Anterior cingulate cortex (tissue), 58 donors: ENCODE measurements at places on chromosomes 12 and 14.

- no peak for DNase-seq
These were observed 113.6 kb downstream of the PHETA1 start for GRCh38 chr12:111255261-111255660.

GRCh38 chr14:51395361-51395849, 155.4 kb downstream of the TMX1 start:
- no peak for DNase-seq

DNA sequence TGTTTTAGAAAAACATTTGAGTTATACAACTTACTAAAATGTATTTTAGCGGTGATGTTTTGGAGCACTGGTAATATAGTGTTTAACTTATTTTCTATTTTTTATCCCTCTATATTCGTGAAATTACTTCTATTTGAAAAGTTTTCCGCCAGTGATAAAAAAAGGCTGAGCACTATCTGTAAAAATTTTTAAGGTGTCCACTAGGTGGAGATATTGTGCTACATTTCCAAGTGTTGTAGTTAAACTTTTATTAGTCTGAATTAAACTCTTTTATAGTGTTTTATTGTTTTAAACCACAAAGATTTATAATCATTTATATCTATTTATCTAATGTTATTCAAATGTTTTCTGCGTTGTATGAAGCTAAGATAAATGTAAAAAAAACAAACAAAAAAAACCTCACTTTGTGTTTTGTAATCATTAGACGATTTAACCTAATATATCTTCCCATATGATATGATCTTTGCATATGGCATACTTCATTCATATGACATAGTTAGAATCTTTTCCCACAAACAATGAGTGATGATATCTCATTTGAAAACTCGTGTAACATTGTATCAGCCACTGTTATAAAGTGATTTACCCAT, 11.8 kb downstream of the ALG10B start:
- no peak for DNase-seq

- no peak for DNase-seq
These were observed 28.2 kb downstream of the ST8SIA1 start for GRCh38 chr12:22306311-22306710.

DNA sequence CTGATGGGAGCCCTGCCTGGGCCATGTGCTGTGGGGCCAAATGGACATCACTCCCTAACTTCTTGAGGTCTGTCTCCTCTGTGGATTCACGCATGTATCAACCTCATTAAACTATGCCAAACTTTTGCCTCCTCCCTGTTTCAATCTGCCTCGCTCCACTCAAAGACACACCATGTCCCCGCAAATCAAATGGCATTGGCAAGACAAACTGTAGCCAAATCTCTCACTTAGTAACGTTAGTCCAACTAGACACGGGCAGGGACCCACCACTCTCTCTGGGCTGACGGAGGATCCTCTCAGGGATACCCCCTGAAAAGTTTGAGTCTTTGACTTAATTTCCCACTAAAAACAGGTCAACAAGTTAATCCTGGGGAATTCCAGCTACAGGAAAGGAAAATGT, 8.0 kb downstream of the ZBTB39 start:
- no peak for DNase-seq

- DNase-seq, result no peak
These were observed 34.5 kb downstream of the VDR start for GRCh38 chr12:47870175-47870781.

DNA sequence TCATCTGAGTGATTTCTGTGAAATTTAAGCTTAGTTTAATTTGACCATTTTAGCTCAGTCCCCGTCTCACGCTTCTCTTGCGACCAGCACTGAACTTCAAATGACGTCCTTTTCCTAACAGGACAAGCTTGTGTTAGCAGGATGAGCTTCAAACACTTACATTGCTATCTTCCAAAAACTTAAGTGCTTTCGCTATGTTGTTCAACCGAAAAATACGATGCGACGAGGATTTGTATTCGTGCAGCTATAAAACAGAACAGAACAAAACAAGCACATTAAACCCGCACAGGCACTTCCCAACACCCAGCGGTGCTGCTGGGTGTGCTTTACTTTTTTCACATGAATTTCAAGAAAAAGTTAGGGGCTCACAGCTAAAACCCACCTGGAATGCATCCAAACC, 64.2 kb upstream of the DICER1 start:
- no peak for DNase-seq
